ENCODE measurements at places on chromosomes 2 and 18.

GRCh38 chr18:75639472-75639831 is 211.9 kb upstream of the SMIM21 start:
- no peak for DNase-seq

- DNase-seq = no peak
These were observed 270.3 kb downstream of the MREG start for GRCh38 chr2:215743066-215743465.

DNA sequence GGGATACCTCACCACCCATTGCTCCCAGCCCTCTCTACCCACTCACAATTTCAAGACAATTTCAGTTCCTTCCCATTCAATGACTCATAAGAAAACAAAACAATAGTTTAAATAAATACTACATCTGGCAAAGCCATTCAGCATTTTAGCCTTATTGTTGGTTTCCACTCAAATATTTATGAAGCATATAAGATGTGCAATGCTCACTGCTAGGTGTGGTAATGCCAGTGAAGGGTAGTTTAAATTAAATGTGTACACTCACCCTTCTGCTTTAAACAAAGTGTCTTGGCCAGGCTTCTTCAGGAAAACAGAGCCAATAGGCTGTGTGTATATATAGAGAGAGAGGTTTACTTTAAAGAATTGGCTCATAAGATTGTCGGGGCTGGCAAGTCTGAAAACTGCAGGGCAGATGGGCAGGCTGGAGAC is 37.0 kb downstream of the INO80C start:
- DNase-seq = peak; percentile 25

- DNase-seq = no peak
These were observed 390.1 kb upstream of the TRIB2 start for GRCh38 chr2:12326449-12327190.

DNA sequence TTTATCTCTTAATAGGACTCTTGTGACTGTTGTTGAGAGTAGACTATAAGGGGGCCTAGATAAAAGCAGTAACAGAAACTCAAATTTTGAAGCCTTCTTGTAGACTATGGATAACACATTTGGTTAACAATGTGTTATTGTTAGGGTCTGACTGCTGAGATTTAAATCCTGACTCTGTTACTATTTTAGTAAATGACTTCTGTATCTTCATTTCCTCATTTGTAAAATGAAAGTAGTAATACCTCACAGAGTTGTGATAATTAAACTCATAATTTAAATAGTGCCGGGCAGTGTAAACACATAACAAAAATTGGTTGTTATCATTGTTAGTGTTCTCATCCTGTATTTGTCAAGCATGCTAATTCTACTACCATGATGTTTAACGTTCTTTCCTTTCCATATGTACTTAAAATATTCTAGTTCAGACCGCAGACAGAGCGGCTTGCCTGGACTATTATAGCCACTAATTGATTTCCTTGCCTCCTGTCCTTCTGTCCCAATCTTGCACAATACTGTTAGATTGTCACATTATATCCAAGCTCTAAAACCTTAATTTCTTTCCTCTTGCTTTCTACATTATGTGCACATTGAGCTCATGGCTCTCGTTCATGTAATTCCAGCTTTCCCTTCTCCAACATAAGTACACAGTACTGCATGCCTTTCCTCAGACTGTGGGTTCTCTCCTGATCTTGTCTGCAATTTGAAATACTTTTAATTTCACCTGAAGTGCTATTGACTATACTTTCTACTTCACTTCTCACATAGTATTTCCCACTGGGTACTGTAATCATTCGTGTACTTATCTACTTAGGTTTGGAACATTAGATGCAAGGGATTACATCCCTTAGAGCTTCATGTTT is 48.4 kb downstream of the RBBP8 start:
- DNase-seq = no peak

DNA sequence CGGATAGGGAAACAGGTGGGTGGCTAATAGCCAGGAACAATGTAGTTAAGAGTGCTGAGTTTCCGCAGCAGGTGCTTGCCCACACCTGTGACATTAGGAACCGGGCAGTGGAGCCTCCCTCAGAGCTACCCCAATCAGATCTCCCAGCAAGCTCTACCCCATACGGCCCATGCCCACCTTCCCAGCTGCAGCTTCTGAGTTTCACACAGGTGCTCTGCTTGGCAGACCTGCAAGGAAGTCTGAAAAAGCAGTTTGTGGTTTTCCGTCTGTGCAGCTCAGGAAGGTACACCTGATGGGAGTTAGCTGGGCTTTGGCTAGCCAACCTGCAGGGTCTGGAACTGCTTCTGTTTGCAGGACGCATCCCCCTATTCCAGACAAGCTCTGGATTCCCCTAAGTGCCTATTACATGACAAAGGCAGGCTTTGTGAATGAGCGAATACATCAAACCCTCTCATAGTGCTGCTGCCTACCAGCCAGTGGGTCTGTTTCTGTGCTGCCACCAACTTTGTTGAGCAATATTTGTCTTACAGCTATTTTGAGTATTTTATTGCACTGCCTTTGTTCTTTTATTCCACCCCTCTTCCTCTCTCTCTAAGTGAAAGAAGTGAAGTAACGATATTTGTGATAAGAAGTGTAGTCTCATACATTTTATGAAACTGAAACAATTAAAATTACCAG is 24.7 kb upstream of the CEP68 start:
- peak; percentile 31 for DNase-seq

DNA sequence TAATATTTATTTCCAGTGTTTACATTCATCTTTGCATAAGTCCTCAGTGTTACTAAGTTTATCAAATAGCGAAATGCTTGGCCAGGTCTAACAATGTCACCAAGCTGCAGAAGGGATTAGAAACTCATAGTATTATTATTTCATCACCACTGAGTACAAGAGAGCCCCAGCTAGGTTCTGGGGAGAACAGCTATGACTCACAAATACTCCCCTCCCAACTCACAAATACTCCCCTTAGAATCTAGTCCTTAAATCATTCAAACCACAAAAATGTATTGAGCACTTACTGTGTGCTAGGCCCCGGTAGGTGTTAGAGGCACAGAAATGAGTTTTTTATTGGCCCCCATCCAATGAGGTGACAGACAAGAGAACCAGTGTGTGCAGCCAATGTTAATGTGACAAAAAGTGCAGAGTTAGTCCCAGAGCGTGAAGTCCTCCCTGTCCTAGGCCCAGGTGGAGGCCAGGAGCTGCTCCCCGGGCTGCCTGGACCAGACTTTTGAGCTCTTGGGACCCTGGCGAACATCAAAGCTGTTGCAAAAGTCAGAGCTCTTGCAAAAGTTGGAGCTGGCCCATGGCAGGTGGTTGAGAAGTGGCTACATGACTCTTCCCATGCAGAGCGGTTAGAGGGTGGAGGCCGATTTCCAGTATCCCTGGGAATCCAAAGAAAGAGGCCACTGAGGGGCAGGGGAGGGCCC is 9.8 kb downstream of the STEAP3 start:
- DNase-seq = no peak

DNA sequence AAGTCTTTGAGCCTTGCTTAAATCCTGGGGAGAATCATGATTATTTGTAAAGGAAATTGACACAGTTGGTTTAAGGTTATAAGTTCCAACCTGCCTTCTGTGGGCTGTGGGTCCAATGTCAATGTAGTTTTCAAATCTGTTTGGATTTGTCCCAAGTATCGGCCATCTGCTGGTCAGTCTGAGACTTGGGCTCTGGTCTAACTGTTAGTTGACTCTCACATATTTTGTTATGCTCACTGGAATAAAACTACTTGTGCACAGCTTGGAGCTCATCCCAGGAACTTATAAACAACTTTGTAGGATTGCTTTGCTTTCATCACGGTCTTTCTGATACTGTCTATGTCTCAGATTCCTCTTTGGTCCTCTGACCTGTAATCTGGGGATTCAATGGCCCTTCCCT is 1026.2 kb upstream of the ZEB2 start:
- peak; percentile 1 for DNase-seq

GRCh38 chr2:132383956-132384355 is 32.6 kb upstream of the GPR39 start:
- DNase-seq = no peak

- no peak for DNase-seq
These were observed 448.4 kb upstream of the GCFC2 start for GRCh38 chr2:76159042-76159648.

- DNase-seq = peak; percentile 4
These were observed 154.2 kb downstream of the DCDC2C start for GRCh38 chr2:3857576-3857975.

Data from DMS53 (cell line).